Keratinocyte (primary cell): ENCODE measurements at places on chromosomes 4 and X. TPM values are rescaled to one million over a fixed set of nuclear protein-coding genes. Genes with fewer than 3 reads are reported as not detected.

DNA sequence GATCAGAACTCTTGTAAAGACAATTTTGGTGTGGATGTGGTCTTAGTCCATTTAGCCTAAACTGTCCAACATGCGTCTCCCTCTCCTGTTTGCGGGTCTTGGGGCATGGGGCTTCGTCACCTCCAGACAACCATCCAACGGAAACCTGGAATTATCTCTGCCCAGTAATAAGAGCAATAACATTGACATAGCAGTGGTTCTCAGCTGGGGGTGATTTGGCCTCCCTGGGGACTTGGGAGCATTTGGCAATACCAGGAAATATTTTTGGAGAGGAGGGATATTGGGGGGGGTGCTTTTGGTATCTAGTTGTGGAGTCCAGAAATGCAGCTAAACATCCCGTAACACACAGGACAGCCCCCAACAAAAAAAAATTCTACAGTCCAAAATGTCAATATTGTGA lies 47.2 kb downstream of the SEL1L3 start:
- no peak for DNase-seq

DNA sequence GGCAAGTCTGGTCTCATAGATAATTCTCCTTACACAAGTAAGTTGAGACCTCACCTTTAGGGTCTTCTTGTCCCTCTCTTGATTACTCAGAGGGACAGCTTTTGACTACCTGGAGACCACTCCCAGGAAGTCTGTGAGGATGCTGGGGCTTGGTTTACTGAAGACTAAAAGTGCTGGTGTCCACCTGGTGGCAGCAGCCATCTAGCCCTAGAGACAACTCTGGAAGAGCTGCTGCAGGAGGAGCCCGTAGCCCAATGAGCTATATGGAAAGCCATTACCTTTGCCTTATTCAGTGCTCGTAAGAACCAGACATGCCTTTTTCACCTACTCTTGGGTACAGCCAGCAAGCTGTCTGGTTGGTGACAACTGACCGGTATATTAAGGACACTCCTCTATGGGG lies 7.3 kb downstream of the FGFBP2 start:
- DNase-seq, result no peak

GRCh38 chr4:2241003-2241402 lies 918 bp downstream of the HAUS3 start:
- no peak for DNase-seq

GRCh38 chrX:23389196-23389792 lies 54.6 kb downstream of the PTCHD1 start:
- DNase-seq, result no peak

- no peak for DNase-seq
Measured at GRCh38 chr4:38982361-38983095, 49.7 kb downstream of the TMEM156 start.

DNA sequence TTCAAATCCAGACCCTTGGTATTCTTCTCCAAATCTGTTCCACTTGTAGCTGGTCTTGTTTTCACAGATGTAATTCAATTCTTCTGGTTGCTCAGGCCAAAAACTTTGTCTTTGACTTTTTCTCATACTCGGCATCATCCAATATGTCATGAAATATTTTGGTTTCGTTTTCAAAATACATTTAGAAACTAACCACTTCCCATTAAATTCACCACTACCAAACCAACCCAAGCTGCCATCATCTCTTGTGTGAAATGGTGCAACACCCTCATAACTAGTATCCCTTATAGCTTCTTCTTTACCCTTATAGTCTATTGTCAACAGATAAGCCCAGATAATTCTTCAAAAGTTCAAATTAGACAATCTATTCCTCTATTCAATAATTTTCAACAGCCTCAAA lies 192.1 kb downstream of the PRR32 start:
- no peak for DNase-seq

DNA sequence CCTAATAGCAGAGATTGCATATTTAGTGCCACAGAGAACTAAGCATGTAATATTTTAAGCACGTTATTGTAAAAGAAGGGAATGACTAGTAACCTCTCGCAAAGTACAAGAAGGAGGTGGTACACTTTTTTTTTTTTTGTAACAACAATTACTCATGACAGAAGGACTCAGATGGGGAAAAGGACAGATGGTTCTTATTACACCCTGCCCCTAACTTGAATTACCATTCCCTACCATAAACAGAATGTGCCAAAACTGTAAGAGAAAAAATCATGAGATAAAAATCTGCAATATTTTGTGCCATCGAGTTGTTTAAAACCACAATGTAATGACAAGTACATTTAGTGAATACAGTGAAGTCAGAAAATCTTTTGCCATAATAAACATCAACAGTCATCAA lies 33.0 kb upstream of the RAPGEF2 start:
- DNase-seq, result no peak

- DNase-seq, result no peak
Measured at GRCh38 chrX:25726539-25726938, 411.6 kb upstream of the MAGEB18 start.

Gene AMER1
- 1.3 to 1.6 TPM (median 1.5 TPM) in 3 replicates for polyA plus RNA-seq

Gene CXorf38
- polyA plus RNA-seq, result 9.7 to 10.6 TPM (median 10.6 TPM) in 3 replicates

Gene BTC
- 0.40 to 0.62 TPM (median 0.58 TPM) in 3 replicates for polyA plus RNA-seq

Gene VSIG4
- polyA plus RNA-seq, result not detected in 3 replicates

Gene PLXNB3
- 7.2 to 14.4 TPM (median 8.6 TPM) in 3 replicates for polyA plus RNA-seq

Gene CCKAR
- not detected in 3 replicates for polyA plus RNA-seq

Gene RBMXL3
- polyA plus RNA-seq, result not detected in 3 replicates

Gene NEXMIF
- under 0.01 to 0.01 TPM (median 0.01 TPM) in 3 replicates for polyA plus RNA-seq

Gene GYPE
- polyA plus RNA-seq, result not detected in 3 replicates

Gene OPHN1
- 2.5 to 5.8 TPM (median 3.1 TPM) in 3 replicates for polyA plus RNA-seq
